Activated T-helper 1 cell treated with anti-CD3 and anti-CD28 coated beads, Interleukin-2, amount 50 U/mL, for 16 hours (primary cell): ENCODE measurements at places on chromosomes 1 and 21.
A peak's percentile ranks its signal among the peaks of the same experiment; 100 is the strongest.

- no peak for DNase-seq
Observed at GRCh38 chr1:192453360-192453992, 122.1 kb upstream of the RGS1 start.

DNA sequence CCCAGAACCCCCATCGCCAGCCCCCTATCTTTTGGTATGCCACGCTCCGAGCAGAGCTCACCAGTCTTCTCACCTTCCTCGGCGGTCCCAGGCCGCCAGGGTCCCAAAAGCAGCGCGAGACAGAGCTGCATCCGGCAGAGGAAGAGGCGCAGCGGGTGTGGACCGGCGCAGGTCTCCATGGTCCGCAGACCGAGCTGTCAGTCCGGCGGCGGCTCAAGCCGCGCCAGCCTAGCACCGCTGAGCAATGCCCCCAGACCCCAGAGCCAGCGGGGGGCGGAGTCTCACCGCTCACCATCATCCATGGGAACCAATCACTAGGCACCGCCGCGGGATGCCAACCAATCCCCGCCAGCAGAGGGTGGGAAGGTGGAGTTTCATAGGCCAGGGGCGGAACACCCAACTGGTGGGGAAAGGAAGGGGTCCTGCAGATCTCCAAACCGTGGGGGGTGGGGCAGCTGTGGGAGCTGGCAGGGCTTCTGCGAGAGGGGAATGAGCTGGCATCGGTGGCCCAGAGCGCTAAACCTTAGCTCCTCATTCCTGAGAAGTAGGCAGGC lies at the start of gene EPHA10:
Gene EPHA10 (minus strand): TSS at position 233 of the 554 bp plus-strand sequence. CDS start 54 bp downstream, at position 179.
- no peak for DNase-seq

GRCh38 chr1:201026836-201027235 lies 3.3 kb upstream of the KIF21B start:
- DNase-seq: no peak

GRCh38 chr21:21631961-21632360 lies 633.8 kb downstream of the NCAM2 start:
- no peak for DNase-seq

DNA sequence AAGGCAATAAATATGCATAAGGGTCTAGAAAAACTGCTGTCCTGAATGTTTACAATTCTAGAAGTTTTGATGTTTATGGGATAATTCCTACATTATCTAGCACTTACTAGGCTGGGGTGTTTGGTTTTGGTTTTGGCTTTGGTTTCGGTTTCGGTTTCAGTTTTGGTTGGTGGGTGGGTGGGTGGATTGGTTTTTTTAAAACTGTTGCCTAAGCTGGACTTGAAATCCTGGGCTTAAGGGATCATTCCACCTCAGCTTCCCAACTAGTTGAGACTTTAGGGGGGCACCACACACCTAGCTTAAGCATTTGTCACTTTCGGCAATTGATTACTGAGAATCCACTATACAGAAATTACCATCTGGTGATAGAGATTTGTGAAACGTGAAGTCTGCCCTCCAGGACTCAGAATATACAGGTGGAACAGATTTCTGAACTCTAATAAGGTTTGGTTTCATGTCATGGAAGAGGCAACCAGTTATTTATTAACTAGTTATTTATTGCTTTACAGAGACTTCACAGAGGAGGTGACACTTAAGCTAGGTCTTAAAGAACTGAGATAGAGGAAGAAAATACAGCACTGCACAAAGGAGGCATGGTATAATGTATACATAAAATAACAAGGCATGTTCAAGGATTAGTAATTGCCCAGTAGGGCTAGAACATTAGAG lies 69.6 kb downstream of the PIK3R3 start:
- no peak for DNase-seq

DNA sequence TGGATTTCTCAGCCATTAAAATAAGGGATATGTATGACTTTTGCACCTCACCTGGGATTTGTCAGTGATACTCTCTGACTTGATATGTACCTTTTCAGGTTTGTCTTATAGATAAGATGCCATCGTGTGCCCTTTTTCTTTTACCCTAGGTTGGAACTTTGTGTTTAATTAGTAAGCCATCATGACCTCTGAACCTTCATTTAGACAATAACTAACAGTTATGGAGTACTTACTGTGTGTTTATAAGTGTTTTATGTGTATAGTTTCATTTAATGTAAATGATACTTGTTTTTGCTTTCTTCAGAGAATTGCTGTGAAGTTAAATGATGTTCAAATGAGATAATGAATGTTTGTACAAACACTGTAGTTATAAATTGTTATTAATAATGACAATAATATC lies 14.4 kb downstream of the HS2ST1 start:
- DNase-seq: no peak

GRCh38 chr1:24319962-24320361 lies 805 bp downstream of the GRHL3 start:
- DNase-seq: no peak

- DNase-seq: no peak
Observed at GRCh38 chr1:236705771-236706170, 19.5 kb downstream of the ACTN2 start.

- no peak for DNase-seq
Observed at GRCh38 chr1:83499998-83500397, 498.9 kb downstream of the TTLL7 start.

GRCh38 chr1:220761688-220762427 lies 13.7 kb downstream of the MTARC2 start:
- no peak for DNase-seq

DNA sequence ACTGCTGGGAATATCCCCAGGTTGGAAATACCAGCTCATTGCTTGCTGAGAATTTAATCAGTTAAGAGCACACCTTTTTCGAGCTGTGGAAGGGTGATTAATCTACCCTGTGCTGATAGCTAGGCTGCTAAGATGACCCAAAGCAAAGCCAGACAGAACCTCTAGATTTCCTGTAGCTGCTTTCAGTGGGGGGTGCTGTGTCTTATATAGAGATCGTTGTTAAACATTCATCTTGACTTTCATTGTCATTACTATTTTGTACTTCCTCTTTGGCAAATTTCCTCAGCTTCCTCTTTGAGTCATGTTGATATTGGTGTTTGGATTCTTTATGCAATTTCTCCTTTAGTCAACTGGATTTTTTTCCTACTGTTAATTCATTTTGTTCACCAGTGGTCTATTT lies 155.3 kb downstream of the DISC1 start:
- DNase-seq: no peak

DNA sequence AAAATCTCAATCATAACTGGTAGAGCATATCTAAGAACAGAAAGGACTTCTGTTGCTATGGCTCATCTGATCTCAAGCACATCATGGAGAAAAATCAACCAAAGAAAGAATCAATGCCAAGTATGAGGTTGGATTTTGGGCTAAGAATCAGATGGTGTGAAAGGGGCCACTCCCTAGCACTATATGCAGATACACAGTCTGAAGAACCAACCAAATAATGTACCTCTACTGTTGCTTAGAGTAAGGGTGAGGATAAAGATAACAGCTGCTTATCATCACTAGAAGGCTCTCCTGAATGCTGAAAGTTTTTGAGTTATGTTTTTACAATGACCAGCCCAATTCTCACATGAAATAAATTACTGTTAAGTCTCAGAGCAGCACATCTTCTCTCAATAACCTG lies 35.6 kb downstream of the ST7L start:
- no peak for DNase-seq

DNA sequence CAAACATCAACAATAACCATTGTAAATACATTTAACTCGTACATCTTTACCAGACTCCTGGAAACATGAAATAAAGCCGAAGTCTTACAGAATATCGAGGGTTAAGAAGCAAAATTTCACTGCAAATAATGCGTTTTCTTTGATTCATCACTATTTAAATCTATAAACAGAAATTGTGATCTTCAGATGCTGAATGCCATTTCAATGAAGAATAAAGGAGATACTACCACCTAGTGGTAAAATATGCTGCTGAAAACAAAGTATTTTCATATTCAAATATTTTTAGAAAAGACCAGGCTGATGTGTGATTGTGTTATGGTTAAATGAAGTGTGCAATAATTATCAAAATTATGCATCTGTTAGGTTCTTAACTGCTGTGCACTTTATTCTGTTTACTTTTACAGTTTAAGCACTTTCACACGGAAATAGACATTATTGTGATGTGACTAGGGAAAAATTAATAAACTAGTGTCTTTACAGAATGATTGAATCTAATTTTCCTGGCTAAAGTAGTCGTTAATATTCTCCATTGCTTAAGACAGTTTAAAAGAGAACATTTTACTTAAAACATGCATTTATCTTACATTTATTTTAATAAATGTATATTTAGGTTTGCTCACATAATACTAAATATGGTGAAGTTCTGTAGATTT lies 1093.1 kb downstream of the MRPL39 start:
- no peak for DNase-seq

- DNase-seq: no peak
Observed at GRCh38 chr1:7549277-7550161, 221.6 kb upstream of the VAMP3 start.

- no peak for DNase-seq
Observed at GRCh38 chr1:203271962-203272632, 33.2 kb upstream of the BTG2 start.

GRCh38 chr1:234014208-234014607 lies 109.7 kb downstream of the SLC35F3 start:
- no peak for DNase-seq

- no peak for DNase-seq
Observed at GRCh38 chr1:36987276-36987675, 47.0 kb downstream of the GRIK3 start.

DNA sequence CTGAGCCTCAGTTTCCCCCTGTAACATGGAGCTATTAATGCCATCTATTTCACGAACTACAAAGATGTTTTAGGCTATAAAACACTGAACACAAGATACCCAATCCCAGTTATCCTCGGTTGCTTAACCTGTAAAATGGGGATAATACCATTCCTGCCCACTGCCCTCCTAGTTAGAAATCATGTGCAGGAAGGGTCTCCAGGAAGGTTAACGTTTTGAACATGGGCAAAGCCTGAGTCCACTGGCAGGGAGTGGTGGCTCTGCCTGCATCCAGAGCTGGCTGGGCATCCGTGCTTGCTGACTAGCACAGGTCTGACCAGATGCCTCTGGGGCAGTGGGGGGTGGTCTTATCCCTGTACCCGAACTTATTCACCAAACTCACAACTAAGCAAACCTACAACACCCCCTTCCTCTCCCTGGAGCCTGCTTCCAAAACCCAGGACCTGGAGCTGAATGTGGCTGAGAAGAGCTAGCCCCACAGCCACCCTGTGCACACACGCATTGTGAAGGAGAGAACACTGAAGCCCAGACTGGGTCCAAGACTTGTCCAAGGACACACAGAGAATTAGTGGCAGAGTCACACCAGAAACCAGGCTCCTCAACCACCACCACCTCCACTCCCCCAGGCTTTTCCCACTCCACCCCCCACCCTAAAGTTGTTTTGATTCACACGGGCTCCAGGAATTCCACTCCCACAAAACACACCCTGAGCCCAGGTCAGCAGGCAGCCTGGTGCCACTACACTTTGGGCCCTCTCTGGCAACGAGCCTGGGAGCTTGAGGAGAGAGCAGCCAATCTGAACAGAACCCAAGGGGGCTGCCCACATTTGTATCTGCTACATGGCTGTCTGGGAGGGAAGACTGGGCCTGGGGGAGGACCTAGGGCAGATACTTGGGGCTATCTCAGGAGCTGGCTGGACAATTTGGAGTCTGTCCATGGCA lies 1.6 kb downstream of the E2F2 start:
- no peak for DNase-seq

GRCh38 chr1:244231193-244231571 lies 180.1 kb downstream of the ZBTB18 start:
- no peak for DNase-seq

- no peak for DNase-seq
Observed at GRCh38 chr1:156012051-156012817, 8.5 kb downstream of the SSR2 start.

- no peak for DNase-seq
Observed at GRCh38 chr1:8133190-8133589, 107.1 kb upstream of the ERRFI1 start.

- no peak for DNase-seq
Observed at GRCh38 chr1:88890791-88891317, 513 bp downstream of the GTF2B start.

DNA sequence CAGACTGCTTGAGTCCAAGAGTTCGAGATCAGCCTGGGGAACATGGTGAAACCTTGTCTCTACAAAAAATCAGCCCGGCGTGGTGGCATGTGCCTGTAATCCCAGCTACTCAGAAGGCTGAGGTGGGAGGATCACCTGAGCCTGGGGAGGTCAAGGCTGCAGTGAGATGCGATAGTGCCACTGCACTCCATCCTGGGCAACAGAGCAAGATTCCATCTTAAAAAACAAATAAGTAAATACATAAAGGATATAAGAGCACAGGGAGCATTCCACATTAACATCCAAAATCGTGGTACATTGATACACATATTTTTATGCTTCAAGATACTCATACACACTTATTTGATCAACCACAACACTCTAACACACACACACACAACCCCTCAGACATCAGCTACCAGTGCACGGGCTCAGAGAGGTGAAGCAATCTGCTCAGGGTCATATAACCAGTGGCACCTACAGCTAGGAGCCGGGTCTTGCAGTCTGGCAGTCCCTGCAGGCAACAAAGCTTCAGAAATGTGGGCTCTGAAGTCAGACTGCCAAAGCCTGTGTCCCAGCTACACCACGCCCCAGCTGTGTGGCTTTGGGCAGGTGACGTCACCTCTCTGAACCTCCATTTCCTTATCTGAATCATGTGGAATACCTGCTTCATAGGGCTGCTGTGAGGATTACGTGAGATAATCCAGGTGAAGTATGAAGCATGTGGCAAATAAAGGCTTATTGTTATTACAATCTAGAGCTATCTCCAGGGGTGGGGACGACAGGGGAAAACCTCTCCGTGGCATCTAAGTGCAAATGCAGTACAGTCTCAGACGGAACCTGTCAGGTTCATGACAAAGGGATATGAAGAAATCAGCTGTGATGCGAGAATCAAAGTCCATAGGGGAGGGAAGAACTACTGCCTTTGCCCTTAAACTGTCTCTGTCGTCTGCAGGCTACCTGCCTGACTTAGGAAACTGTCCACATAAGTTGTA lies 4.8 kb upstream of the CRYBG2 start:
- DNase-seq: peak; percentile 42

DNA sequence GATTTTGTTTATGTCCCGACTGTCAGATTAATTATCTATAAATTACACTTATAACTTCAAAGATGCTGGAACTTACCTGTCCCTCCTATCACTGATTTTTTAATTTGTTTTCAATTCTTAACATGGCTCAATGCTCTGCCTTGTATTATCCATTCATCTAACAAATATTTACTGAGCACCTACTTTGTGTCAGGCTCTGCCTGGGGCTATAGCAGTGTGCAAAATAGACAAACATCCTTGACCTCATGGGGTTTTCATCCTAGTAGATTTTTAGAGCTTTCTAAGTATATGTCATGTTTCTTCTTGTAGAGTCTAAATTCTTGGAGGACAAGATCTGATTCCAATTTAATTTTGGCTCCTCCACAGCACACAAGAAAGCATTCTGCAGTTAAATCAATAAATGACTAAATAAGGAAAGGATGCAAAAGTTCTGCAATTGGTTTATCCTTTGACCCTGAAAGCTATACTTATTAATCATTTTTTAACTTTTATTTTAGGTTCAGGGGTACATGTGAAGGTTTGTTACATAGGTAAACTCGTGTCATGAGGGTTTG lies 10.8 kb upstream of the SMYD2 start:
- DNase-seq: no peak
